ENCODE measurements at places on chromosomes 7 and 10.

DNA sequence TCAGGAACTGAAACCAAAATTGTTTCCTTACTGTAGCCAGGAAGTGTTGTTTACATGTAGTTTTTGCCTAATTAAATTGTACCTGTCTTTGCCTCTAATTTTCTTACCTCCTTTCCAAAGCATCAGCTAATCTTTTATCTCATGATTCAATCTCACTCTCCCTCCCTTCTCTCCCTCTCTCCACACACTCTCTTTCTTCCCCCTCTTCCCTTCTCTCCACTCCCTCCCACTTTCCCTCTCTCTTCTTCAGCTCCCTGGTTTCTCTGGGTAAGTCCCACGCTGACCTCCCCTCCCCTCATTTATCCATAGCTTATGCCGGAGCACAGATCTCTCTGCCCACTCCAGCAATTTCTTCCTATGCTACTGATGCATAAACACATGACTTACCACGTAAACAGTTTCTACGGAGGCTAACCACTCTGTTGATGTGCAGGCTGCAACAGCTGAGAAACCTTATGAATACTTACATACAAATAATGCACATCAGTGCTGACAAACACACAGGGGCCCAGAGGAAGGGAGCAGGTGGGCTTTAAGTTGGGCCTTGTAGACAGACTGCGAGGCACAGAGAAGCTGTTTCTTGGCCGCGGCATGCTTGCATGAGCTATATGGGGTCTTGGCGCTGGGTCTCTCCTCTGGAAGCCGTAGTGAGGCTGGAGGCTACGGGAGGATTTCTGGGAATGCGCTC, 174.4 kb upstream of the PLXNA4 start:
- no peak for DNase-seq
- H3K36me3 ChIP-seq = no peaks in the 10 kb centered on the region
- no peak overlapping the region for H3K27ac ChIP-seq
- peaks cover 5% of the 10 kb centered on the region for H3K27me3 ChIP-seq

DNA sequence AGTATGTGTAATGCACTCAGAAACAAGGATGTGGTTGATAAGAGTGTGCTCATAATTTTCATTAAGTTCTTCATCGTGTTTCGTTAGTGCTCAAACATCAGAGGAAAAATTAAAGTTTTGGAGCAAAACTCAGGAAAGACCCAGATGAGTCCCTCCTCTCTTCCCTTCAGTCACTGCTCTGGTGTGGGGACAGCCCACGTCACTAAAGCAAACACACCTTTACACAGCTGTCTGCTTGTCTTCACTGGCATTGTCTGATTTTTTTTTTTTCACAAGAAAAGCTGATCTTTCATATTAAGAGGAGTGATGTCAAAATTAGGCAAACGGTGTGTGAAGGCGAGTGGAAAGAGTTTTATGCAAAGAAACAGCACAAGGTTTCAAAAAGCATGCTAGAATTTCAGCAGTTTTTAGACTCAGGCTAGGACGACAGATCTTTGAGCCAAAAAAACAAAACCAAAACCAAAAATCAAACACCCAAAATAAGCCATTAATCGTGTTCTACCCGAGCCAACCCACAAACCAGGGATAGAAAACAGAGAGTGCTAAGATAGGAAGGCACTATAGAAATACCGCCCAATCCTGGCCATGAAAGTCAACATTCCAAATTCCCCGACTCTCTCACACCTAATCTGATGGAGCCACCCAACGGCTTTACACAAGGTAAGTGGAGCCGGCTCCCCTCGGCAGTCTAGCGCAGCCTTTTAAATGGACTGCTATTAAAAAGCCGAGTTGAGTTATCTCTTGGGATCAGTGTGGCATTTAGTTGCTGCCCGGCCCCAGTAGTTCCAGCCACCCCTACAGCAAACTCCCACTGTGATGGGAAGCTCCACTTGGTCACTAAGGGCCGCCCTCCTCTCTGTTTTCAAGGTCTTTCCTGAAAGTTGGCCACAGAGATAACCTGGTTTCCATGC, 27.9 kb upstream of the GATA3 start:
- no peak overlapping the region for H3K27ac ChIP-seq
- H3K27me3 ChIP-seq = peaks cover 47% of the 10 kb centered on the region
- DNase-seq = no peak
- no peaks in the 10 kb centered on the region for H3K36me3 ChIP-seq
- H3K4me3 ChIP-seq = peak overlapping the region; percentile 48
- peaks cover 5% of the 10 kb centered on the region for H3K4me1 ChIP-seq

- H3K27ac ChIP-seq = no peak overlapping the region
- no peaks in the 10 kb centered on the region for H3K4me1 ChIP-seq
- H3K4me3 ChIP-seq = no peak overlapping the region
- peaks cover 27% of the 10 kb centered on the region for H3K27me3 ChIP-seq
Measured at GRCh38 chr10:78931321-78932053, 137.3 kb upstream of the ZMIZ1 start.

DNA sequence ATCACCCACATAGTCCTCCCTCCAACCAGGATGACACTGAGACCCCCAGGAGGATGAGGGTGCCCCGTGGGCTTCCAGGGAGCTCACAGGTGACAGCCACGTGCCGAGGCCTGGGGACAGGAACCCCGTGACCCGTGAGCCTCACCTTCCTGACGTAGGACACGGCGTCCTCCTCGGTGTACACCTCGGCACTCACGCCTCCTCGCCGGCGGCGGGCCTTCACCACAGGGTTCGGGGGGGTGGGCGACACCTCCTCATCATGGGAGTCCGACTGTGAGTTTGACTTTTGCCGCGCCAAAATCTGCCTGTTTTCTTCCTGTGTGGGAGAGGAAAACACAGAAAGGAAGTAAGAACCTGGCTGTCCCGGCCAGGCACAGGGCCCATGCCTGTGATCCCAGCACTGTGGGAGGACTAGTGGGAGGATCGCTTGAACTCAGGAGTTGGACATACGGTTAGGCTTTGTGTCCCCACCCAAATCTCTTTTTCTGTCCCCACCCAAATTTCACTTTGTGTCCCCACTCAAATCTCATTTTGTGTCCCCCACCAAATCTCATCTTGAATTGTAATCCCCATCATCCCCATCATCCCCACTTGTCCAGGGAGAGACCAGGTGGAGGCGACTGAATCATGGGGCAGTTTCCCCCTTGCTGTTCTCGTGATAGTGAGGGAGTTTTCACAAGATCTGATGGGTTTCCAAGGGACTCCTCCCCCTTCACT, 45.9 kb upstream of the DNAAF5 start:
- no peak overlapping the region for H3K4me3 ChIP-seq
- H3K27me3 ChIP-seq = no peaks in the 10 kb centered on the region
- peaks cover 48% of the 10 kb centered on the region for H3K36me3 ChIP-seq
- H3K27ac ChIP-seq = no peak overlapping the region
- DNase-seq = no peak
- H3K4me1 ChIP-seq = no peaks in the 10 kb centered on the region

DNA sequence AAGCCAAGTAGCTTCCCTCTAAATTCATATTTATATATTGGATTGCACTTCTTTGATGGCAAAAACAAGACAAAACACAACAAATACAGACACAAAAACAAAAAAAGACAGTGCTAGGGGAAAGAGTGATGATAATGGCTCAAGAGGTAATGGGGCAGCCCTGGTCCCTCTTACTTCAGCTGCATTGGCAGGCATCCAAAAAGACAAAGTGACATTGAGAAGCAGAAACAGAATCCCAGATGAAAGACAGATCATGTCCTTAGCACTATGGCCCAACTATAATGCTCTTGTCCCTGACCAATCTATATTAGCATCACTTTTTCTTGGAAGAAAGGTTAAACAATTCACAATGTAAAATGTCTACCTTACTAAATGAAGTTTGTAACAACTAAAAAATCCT, 76.2 kb downstream of the GPR85 start:
- H3K27me3 ChIP-seq = no peaks in the 10 kb centered on the region
- H3K36me3 ChIP-seq = no peaks in the 10 kb centered on the region
- no peak overlapping the region for H3K4me3 ChIP-seq
- DNase-seq = no peak
- H3K27ac ChIP-seq = no peak overlapping the region

GRCh38 chr10:31554556-31554955, 235.5 kb downstream of the ZEB1 start:
- H3K27ac ChIP-seq = no peak overlapping the region
- no peak overlapping the region for H3K4me3 ChIP-seq
- H3K36me3 ChIP-seq = peaks cover 5% of the 10 kb centered on the region
- no peak for DNase-seq
- no peaks in the 10 kb centered on the region for H3K4me1 ChIP-seq

GRCh38 chr7:5207131-5207530, 17.1 kb downstream of the WIPI2 start:
- peaks cover 50% of the 10 kb centered on the region for H3K36me3 ChIP-seq
- H3K27me3 ChIP-seq = no peaks in the 10 kb centered on the region
- peaks cover 9% of the 10 kb centered on the region for H3K4me1 ChIP-seq
- DNase-seq = no peak
- H3K4me3 ChIP-seq = no peak overlapping the region

DNA sequence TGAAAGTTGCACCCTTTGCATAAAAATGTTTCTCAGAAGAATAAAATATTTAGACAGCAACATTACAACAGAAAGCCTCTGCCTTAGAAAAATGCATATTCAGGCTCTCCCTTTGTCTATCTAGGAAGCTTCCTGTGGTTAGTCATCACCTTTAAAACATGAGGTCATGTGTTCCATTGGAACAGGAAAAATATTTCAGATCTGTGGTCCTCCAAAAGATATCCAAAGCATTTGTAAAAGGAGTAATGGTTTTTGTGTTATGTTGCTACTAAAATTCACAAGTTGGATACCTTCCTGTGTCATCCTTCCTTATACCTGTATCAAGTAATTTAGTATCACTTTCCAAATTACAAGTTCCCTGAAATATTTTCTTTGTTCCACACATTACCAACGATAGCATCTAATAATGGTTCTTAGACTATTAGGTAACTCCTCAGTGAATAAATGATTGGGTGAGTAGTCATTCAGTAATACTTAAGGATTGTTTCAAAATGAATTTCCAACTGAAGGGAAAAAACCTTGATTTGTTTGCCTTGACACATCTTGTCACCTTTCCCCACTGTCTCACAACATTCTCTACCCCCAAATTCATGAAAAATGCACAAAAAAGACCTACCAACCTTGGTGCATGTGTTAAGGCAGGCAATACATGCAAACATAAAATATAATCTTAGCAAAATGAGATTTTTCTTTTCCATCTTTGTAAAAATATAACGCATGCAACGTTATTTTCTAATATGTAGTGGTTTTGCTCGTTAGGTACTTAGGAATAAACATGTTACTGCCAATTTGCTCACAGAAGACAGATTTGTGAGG, 19.7 kb upstream of the RHOBTB1 start:
- H3K27ac ChIP-seq = no peak overlapping the region
- no peaks in the 10 kb centered on the region for H3K4me1 ChIP-seq
- no peak overlapping the region for H3K4me3 ChIP-seq
- H3K27me3 ChIP-seq = peaks cover 25% of the 10 kb centered on the region

- H3K27me3 ChIP-seq = peaks cover 8% of the 10 kb centered on the region
- H3K4me1 ChIP-seq = peaks cover 5% of the 10 kb centered on the region
- DNase-seq = no peak
Measured at GRCh38 chr7:111855161-111855841, 293.0 kb upstream of the IMMP2L start.

- H3K27ac ChIP-seq = no peak overlapping the region
- DNase-seq = no peak
- H3K36me3 ChIP-seq = peaks cover 45% of the 10 kb centered on the region
Measured at GRCh38 chr10:73424478-73424877, 8.9 kb downstream of the MSS51 start.

GRCh38 chr7:44064791-44065430, 456 bp downstream of the PGAM2 start:
- H3K36me3 ChIP-seq = peaks cover 17% of the 10 kb centered on the region
- peaks cover 36% of the 10 kb centered on the region for H3K27me3 ChIP-seq
- H3K27ac ChIP-seq = no peak overlapping the region
- no peak overlapping the region for H3K4me3 ChIP-seq

DNA sequence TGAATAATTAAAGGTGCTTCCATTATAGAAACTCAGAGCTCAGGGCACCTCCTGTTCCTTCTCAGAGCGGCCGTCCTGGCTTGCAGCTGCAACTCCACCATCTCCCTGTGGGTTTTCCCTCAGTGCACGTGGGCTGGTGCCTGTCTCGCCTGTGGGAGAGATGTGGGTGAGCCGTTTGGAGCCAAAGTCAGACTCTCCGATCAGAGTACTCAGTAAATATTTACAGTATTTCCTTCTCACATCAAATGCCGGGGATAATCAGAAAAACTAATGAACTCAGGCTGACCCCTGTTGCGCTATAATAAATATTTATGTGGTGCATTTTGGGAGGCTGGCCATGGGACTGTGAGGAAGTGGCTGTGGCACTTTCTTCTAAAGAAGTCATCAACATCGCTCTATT, 155.8 kb upstream of the HABP2 start:
- no peak for DNase-seq
- peaks cover 4% of the 10 kb centered on the region for H3K27me3 ChIP-seq
- no peak overlapping the region for H3K4me3 ChIP-seq
- no peaks in the 10 kb centered on the region for H3K36me3 ChIP-seq
- H3K4me1 ChIP-seq = no peaks in the 10 kb centered on the region

- no peaks in the 10 kb centered on the region for H3K36me3 ChIP-seq
- peaks cover 4% of the 10 kb centered on the region for H3K27me3 ChIP-seq
- no peak for DNase-seq
- no peak overlapping the region for H3K4me3 ChIP-seq
- no peak overlapping the region for H3K27ac ChIP-seq
Measured at GRCh38 chr10:104608091-104608828, 32.8 kb upstream of the SORCS3 start.

- H3K4me1 ChIP-seq = no peaks in the 10 kb centered on the region
- H3K27me3 ChIP-seq = no peaks in the 10 kb centered on the region
- H3K27ac ChIP-seq = no peak overlapping the region
- DNase-seq = no peak
- H3K4me3 ChIP-seq = no peak overlapping the region
- H3K36me3 ChIP-seq = no peaks in the 10 kb centered on the region
Measured at GRCh38 chr7:14836571-14837189, 65.9 kb downstream of the DGKB start.

DNA sequence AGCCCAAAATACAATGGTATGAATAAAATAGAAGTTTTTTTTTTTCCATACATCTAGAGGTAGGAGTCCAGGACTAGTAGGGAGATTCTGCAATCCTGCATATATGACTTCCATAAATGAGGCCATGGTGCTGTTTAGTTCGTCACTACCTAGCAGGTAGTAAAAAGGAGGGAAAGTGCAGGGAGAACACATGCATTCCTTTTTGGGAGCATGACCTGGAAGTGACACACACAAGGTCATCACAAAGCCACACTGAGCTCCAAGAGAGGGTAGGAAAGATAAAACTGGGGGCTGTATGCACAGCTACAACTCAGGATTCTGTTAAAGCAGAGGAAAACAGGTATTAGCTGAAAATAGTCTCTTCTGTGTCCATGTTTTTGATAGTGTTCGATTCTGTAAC, 2.2 kb downstream of the CROT start:
- DNase-seq = no peak
- H3K27me3 ChIP-seq = no peaks in the 10 kb centered on the region
- H3K36me3 ChIP-seq = peaks cover 41% of the 10 kb centered on the region
- H3K27ac ChIP-seq = no peak overlapping the region

GRCh38 chr7:28977881-28978280, 19.8 kb upstream of the TRIL start:
- H3K27ac ChIP-seq = no peak overlapping the region
- H3K27me3 ChIP-seq = no peaks in the 10 kb centered on the region
- no peak for DNase-seq
- no peak overlapping the region for H3K4me3 ChIP-seq

Data from activated naive CD4-positive, alpha-beta T cell treated with anti-CD3 and anti-CD28 coated beads, Interleukin-2, amount 10 ng/mL, durations not matched to agents 7 days and 5 days (primary cell).